PC-9 (cell line): ENCODE measurements at places on chromosomes 7 and 10.

DNA sequence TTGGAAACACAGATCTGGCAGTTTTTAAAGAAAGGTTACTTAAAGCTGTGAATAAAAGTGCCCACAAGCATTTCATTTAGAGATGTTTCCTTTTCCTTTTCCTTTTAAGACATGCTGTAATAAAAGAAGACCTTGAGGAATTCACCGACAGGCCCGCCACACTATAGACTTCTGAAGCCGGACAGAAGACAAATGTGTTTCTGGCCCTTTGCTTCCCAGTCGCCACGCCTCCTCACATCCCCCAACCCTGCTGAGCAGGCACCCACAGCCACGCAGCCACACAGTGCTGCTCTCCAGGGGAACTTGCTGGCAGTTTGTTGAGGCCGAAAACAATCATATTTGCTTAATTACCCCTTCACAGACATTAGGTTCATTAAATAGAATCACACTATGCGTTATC, 83.4 kb downstream of the SLC25A13 start:
- DNase-seq = no peak

DNA sequence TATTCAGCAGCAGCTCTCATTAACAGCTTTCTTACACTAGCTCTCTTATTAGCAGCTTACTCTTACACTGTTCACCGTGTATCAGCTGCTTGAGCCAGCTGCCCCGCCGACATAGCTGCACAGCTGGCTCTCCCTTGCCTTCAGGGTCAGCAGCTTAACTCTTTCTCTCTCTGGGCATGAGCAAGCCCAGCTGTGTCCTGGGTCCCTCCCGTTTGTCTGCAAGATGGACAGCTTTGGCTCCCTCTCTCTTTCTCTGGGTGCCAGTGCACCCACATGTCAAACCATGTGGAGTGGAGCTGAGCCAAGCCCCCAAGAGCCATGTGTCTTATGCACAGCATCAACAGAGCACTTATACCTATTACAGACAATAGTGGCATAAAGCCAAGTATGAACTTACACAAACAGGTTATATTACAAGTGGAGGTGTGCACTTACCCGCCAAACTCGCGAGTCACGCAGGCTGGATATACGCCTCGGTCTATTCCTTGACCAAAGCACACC, 35.7 kb upstream of the MTPAP start:
- DNase-seq = peak; percentile 44

DNA sequence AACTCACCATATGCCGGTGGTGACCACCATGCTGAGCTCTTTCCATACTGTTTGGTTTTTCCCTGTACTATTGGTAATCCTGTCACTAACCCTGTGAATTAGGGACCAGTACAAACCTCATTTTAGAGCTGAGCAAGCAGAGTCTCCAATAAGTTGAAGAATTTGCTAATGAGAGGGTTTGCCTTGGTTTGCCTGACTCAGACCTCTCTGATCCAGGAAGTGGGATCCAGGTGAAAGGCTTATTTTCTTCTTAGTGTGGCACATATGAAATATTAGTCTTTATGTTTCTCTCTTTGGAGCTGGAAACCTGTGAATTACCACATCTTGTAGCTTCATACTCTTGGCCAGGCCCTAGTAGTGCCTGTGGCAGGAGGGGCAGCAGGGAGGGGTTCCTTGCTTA, 114.1 kb upstream of the IGFBP3 start:
- no peak for DNase-seq

DNA sequence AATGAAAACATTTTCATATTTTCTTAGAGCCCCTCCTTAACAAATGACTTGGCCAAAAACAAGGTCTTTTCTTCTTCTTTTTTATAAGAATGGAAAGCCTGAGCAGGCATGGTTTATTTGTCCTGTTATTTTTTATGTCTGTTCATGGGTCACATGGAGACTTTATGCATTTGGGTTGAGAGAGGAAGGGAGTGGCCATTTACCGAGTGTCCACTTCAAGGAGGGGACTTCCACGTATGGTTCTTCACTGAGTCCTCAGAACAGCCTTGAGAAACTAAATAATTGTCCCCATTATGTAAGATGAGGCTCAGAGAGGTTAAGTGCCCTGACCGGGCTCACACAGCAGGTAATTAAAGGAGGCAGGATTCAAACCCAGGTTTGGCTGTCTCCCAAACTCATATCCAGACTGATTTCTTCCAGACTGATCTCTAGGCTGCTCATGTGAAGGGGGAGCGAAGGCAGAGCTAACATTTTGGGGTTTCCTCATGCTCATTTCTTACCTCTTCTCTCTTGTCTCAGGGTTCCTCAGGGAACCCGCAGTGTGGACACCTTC, 82.2 kb downstream of the CDH23 start:
- DNase-seq = no peak

- DNase-seq = peak; percentile 62
These were observed 73.1 kb downstream of the MKLN1 start for GRCh38 chr7:131400681-131401176.

GRCh38 chr10:127964621-127965020, 57.7 kb downstream of the PTPRE start:
- no peak for DNase-seq

DNA sequence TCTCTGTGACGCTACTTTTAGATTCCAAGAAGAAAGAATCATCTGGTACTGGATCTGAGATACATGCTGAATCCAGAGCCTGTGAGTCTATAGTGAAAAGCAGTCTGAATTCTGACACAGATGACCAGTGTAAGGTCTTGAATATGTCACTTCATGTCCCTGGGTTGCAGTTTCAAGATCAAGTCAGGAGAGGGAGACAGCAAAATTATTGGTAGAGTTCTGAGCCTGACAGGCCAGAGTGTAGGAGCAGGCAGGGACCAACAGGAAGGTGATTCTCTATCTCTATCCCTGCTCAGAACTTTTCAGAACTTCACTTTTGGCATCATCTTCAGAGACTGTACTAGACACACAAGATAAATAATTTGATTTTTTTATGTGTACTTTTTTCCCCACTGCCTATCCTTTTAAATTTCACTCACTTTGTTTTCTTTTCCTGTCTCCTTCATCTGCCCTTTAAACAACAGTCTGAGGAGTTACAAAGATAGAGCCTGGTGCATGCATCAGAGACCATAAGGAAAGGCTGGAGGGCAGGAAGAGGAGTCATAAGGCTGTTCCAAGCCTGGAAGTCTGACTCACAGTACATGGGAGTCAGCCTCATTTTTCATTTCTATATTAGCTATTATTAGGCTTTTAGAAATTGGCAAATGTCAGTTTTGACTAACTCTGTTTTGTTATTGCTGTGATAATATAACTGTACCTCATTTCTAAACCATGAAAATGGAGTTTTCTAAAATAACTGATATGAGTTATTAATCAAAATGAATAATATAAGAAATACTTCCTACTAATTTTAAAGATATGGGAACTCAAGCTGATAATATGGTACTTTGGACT, 120.2 kb upstream of the TMEM229A start:
- DNase-seq = peak; percentile 14

GRCh38 chr10:24894728-24895127, 57.7 kb downstream of the PRTFDC1 start:
- no peak for DNase-seq

DNA sequence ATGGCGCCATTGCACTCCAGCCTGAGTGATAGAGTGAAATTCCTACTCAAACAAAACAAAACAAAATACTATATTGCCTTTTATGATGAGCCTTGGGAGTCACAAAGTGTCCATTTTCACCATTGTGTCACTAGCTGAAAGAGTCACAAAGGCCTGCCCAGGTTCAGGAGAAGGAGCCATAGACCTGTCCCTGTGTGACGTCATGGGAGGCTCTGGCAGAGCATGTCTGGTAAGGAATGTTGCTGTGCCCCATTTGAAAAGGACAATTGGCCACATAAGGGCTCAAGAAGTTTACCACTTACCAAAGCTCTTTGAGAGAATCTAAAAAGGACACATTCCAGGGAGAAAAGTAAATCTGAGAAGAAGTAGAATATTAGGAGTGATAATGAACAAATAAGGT, 367.7 kb downstream of the SDK1 start:
- no peak for DNase-seq

- no peak for DNase-seq
These were observed 185.5 kb downstream of the SEMA3A start for GRCh38 chr7:84009051-84009450.

DNA sequence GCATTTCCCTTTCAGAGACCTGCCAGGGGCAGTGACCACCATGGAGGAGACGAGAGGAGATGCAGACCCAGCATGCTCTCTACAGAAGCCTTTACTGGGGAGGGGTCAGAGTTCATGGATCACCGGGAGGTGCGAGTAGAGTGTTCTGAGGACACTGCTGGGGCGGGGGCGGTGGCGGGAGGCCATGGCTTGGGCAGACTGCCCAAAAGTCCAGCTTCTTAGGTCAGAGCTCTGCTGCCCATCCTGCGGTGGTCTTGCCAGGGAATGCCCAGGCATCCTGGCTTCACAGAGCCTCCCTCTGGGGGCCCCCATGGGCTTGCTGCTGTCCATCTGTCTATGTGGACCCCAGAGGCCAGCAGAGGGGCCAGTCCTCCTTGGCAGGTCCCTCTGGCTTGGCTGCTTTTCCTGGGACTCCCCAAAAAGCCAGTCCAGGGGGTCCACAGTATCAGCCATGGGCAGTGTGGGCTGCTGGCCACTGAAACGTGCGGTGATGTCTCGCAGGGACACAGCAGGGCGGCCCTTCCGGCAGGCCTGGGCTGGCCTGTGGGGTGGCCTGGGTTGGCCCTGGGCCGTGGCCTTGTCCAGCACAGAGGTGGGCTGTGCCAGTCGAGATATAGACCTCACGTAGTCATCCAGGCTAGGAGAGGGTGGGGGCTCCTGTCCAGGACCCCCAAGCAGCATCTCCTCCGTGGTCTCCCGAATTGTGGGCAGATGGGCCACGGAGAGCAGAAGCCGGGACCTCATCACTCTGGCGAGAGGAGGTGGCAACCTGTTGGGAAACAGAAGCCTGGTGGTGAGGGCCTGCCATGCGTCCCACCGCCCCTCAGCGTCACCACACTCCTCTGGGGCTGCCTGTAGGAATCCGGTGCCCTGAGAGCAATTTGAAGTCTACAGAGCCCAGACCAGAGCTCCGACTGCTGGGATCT, 1.1 kb downstream of the DEPP1 start:
- DNase-seq = no peak
